ENCODE measurements at places on chromosomes 3 and 15.

DNA sequence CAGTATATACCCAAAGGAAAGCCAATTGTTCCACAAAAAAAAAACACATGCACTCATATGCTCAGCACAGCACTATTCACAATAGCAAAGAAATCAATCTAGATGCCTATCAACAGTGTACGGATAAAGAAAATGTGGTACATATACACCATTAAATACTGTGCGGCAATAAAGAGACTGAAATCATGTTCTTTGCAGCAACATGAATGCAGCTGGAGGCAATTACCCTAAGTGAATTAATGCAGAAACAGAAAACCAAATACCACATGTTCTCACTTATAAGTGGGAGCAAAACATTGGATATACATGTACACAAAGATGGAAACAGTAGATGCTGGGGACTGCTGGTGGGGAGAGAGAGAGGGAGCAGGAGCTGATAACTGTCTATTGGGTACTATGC is 124.2 kb upstream of the AADACL2 start:
- no peak for DNase-seq
- H3K4me1 ChIP-seq, result no peaks in the 10 kb centered on the region
- H3K4me3 ChIP-seq, result no peak overlapping the region

DNA sequence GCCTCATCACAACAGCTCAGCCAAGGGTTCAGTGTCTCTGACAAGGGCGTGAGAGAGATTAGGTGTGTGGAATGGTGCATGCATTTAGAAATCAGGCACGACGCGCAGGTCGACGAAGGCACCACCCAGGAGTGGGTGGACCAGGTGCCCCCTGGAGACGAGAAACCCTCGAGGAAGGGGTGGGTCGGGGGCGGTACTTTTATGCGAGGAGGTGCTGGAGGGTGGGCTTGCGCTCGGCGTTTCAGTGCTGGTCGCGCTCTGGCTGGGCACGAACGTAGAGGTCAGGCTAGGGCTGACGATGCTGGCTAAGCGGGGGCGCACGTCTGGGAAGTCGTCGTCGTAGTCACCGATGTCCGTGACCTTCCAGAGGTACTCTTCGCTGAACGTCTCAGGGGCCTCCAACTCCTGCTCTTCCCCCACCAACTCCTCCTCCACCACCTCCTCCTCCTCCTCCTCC is 393 bp downstream of the ERICH6 start:
- DNase-seq, result no peak
- H3K27me3 ChIP-seq, result no peaks in the 10 kb centered on the region
- peaks cover 6% of the 10 kb centered on the region for H3K4me1 ChIP-seq
- peak overlapping the region; percentile 84 for H3K27ac ChIP-seq

DNA sequence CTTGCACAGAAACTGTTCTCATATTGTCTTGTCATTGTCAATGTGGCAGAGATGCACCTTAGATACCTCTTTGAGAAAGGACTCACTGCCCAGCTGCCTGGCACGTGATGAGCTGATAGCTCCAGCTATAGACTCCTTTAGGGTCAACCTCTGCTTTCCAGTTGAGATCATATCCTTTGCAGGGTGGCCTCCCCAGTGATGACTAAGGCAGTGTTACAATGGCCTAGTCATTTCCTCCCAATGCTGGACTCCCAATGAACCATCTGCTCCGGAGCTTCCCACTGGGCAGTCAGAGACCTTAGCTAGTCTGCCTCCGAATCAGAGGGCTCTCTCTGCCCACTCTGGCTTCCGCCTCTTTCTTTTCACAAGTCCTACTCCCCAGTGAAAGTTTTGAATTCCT is 79.5 kb downstream of the CHRD start:
- H3K4me1 ChIP-seq, result no peaks in the 10 kb centered on the region
- H3K36me3 ChIP-seq, result no peaks in the 10 kb centered on the region
- H3K4me3 ChIP-seq, result no peak overlapping the region
- no peak for DNase-seq

DNA sequence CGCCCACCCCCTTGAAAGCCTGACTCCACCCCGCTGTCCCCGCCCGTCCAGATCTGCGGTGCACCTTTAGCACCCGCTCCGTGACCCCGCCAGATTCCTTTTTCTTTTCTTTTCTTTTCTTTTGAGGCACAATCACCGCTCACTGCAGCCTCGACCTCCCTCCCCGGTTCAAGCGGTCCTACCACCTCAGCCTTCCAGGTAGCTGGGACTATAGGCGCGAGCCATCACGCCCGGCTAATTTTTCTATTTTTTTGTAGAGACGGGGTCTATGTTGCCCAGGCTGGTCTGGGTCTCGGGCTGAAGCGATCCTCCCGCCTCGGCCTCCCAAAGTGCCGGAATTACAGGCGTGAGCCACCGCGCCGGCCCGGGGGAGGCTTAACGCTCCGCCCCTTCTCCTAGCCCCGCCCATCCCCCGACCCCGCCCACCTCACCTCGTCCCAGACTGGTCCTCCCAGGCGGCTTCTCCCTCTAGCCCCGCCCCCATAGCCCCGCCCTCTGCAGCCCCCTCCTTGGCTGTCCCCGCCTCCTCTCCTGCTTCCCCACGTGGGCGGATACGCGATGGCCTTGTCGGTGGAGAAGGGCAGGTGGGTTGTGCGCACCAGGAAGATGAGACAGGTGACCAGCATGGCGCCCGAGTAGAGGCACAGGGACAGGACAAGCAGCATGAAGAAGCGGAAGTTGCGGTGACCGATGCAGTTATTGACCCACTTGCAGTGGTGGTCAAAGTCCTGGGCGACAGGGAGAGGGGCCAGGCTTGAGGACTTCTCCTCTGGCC is 3.2 kb downstream of the ZDHHC19 start:
- H3K27me3 ChIP-seq, result no peaks in the 10 kb centered on the region
- peaks cover 5% of the 10 kb centered on the region for H3K4me1 ChIP-seq
- no peak overlapping the region for H3K27ac ChIP-seq
- no peak for DNase-seq
- no peaks in the 10 kb centered on the region for H3K36me3 ChIP-seq

DNA sequence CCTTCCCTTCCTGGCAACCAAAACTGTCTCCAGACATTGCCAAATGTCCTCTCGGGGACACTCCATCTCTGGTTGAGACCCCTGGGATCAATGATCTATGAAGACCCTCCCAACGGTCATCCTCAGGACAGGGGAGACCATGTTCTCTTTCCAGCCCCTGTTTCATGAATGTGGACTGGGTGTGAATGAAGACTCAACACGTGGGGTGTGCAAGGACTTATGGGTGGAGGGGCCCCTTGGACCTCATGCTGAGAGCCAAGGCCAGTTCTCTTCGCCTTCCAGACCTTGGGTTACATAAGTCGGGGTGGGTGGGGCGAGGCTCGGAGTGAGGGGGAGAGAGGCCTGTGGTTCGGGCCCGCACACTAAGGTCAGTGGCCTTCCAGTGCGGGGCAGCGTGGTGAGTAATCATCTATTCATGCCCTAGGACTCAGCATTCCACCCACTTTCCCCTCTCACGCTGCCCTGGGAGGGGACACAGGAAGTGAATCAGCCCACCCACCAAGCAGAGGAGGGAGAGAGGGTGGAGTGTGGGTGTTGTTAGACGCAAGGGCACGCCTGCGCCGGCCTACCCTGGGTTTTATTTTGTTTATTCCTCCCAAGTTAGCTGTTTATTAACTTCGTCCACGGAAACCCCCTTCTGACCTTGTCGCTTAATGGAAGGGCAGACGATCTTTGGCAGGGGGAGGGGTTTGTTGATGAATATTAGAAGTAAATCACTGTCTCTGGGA is 6.7 kb downstream of the PAQR5 start:
- H3K27ac ChIP-seq, result peak overlapping the region; percentile 13
- no peaks in the 10 kb centered on the region for H3K36me3 ChIP-seq
- H3K4me3 ChIP-seq, result no peak overlapping the region
- H3K4me1 ChIP-seq, result no peaks in the 10 kb centered on the region

DNA sequence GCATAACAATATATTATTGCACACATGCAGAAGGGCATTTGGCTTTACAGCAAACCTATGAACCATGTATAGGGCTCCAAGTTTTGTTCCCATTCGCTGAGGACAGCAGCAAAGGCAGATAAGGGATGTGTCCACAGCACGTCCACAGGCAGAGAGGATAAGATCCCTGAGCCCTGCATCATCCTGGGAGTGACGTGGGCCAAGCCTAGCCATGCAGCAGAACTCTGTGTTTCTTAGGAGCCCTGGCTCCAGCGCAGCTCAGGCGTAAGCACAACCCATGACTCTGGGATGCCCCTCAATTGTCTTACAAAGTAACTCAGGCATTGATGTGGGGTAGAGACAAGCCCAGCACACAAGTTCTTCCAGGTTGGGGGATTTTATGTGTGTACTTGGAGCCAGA is 194.3 kb upstream of the CTDSPL start:
- H3K27me3 ChIP-seq, result no peaks in the 10 kb centered on the region
- DNase-seq, result no peak
- peaks cover 39% of the 10 kb centered on the region for H3K4me1 ChIP-seq
- no peaks in the 10 kb centered on the region for H3K36me3 ChIP-seq
- H3K4me3 ChIP-seq, result no peak overlapping the region

DNA sequence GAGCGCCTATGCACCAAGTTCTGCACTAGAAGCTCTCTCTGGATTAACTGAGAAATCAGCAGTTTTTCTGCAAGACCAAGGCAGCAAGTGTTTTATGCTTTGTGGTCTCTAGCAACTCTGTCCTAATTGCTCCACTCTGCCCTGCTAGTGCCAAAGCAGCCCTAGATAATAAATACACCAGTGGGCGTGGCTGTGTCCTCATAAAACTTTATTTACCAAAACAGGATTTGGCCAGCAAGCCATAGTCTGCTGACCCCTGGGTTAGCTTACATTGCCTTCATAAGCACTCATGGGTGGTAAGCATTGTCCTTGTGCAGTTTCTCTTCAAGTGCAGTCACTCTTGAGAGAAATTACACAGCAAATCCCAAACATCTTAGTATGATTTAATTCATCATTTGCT is 30.7 kb upstream of the SLC24A5 start:
- no peak for DNase-seq
- H3K27ac ChIP-seq, result no peak overlapping the region
- no peaks in the 10 kb centered on the region for H3K27me3 ChIP-seq
- no peak overlapping the region for H3K4me3 ChIP-seq
- H3K4me1 ChIP-seq, result peaks cover 13% of the 10 kb centered on the region

- H3K4me1 ChIP-seq, result peaks cover 26% of the 10 kb centered on the region
- no peaks in the 10 kb centered on the region for H3K27me3 ChIP-seq
- H3K36me3 ChIP-seq, result no peaks in the 10 kb centered on the region
- no peak overlapping the region for H3K4me3 ChIP-seq
- H3K27ac ChIP-seq, result no peak overlapping the region
These were observed 590.8 kb downstream of the FOXP1 start for GRCh38 chr3:70992562-70993204.

GRCh38 chr3:107523289-107523538 is 452 bp downstream of the BBX start:
- peak; percentile 87 for DNase-seq
- H3K27ac ChIP-seq, result peak overlapping the region; percentile 98
- H3K4me3 ChIP-seq, result peak overlapping the region; percentile 67
- H3K36me3 ChIP-seq, result no peaks in the 10 kb centered on the region

GRCh38 chr3:102736288-102736974 is 301.6 kb downstream of the ZPLD1 start:
- no peaks in the 10 kb centered on the region for H3K27me3 ChIP-seq
- no peaks in the 10 kb centered on the region for H3K4me1 ChIP-seq
- DNase-seq, result no peak
- H3K4me3 ChIP-seq, result no peak overlapping the region
- no peaks in the 10 kb centered on the region for H3K36me3 ChIP-seq

GRCh38 chr15:52975941-52976449 is 185.9 kb upstream of the ONECUT1 start:
- H3K4me1 ChIP-seq, result no peaks in the 10 kb centered on the region
- no peak for DNase-seq
- H3K4me3 ChIP-seq, result no peak overlapping the region
- H3K27me3 ChIP-seq, result no peaks in the 10 kb centered on the region

- no peaks in the 10 kb centered on the region for H3K27me3 ChIP-seq
- no peaks in the 10 kb centered on the region for H3K36me3 ChIP-seq
- no peak for DNase-seq
These were observed 45.4 kb downstream of the SSR3 start for GRCh38 chr3:156509189-156510174.

DNA sequence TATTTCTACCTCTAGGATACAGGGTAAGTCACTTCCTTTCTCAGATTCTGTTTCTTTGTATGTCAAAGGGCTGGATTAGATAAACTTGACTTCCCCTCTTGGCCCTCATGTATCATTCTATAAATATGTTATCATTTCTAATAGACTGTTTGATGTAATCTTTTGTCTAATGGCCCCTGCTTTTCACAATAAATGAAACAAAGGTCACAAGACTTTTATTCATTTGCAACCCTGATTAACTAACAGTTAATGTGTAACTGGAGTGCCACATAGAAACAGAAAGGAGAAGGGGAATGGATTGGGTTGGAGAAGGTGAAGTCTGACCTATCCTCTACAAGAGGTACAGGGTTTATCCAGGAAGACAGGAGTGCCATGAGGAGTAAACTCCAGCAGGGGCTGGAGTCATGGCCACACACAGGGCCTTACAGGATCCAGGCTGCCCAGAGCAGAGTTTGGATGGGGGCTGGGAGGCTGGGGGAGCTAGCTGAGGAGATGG is 8.0 kb upstream of the B3GNT5 start:
- H3K4me1 ChIP-seq, result no peaks in the 10 kb centered on the region
- H3K27ac ChIP-seq, result no peak overlapping the region
- DNase-seq, result no peak
- H3K27me3 ChIP-seq, result no peaks in the 10 kb centered on the region

DNA sequence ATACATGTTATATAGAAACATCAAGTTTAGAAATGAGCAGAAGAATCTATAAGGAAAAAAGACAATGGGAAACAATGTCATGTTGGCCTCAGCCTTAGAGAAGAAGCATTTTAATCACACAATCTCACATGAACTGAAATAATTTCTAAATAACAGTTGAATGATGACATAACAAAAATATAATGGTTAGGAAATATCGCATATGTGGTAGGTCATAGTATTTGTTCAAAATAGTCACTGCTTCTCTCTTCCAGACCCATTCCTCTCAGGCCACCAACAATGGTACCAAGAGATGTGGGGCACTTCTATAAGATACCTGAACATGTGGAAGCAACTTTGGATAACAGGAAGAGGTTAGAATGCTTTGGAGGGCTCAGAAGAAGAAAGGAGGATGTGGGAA is 195.7 kb upstream of the PDZRN3 start:
- H3K27ac ChIP-seq, result no peak overlapping the region
- no peaks in the 10 kb centered on the region for H3K4me1 ChIP-seq
- H3K27me3 ChIP-seq, result no peaks in the 10 kb centered on the region
- no peak for DNase-seq

DNA sequence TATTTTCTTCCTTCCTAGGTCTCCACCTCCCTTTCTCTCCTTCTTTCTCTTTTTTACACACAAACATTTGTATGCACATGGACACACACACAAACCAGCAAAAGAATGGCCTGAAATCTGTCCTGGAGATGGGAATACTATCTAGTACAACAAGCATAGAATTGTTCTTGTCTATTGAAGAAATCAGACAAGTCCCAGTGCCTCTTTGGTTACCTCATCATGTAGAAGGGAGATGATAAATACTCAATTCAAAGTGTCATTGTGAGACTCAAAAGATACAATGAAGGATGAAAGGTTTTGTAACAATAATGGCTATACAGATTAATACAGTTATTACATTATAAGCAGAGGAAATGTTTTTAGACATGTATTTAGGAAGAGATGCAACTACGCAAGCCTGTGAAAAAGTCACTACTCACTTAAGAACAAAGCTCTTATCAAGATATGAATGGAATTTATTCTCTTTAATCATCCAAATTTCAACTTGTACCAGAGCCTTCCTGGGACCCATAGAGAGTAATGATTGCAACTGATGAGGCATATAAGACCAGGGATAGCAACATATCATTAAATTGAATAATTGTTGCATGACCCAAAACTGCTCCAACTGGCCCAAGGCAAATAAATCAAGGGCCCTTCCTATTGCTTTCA is 43.2 kb downstream of the P3H2 start:
- no peaks in the 10 kb centered on the region for H3K36me3 ChIP-seq
- H3K27me3 ChIP-seq, result no peaks in the 10 kb centered on the region
- DNase-seq, result no peak
- H3K4me1 ChIP-seq, result peaks cover 14% of the 10 kb centered on the region
- peak overlapping the region; percentile 37 for H3K27ac ChIP-seq
